Activated naive CD8-positive, alpha-beta T cell treated with anti-CD3 and anti-CD28 coated beads for 36 hours (primary cell): ENCODE measurements at places on chromosomes 12 and 14. TPM values are rescaled to one million over a fixed set of nuclear protein-coding genes. Genes with fewer than 3 reads are reported as not detected.

Gene PIWIL1
- total RNA-seq = not detected

Gene ANO4
- total RNA-seq = not detected

GRCh38 chr12:104358353-104359003 is 54.9 kb downstream of the EID3 start:
- no peak overlapping the region for H3K27ac ChIP-seq
- no peak overlapping the region for H3K4me3 ChIP-seq
- H3K27me3 ChIP-seq = no peaks in the 10 kb centered on the region
- peak; percentile 53 for DNase-seq

DNA sequence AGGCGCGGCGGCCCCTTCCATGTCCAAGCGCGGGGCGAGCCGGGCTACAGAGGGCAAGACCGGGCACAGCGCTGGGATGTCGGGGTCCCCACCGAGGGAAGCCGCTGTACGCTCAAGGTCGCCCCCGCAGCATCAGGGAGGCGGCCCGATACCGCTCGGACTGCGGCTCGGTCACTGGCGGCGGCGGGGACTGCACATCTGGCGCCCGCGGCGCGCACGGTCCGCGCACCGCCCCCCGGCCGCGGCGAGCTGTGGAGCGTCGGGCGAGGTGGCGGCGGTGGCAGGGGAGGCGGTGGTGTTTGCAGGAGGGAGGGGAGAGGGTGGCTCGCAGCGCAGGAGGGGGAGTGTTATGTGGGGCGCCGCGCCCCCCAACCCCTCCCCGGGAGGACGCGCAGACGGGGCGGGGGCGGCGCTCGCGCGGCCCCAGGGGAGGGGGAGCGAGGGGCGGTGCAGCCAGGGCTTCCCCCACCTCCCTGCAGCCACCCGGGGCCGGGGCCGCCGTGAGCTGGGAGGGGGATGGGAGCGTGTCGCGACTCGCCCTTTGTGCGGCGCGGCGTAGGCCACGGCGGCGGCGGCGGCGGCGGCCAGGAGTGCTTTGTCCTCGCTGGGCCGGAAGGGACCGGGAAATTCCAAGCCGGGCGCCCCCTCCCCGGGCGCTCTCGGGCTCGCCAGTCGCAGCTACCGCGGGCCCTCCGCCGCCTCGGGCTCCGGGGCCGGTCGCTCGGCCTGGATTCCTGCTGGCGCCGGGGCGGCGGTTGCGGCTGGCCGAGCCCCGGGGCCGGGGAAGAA is at the start of gene NUAK1:
Gene NUAK1, minus strand, starts transcription at position 322 of the 789 bp plus-strand sequence. Its CDS starts 301 bp downstream, at position 21.
- no peaks in the 10 kb centered on the region for H3K36me3 ChIP-seq
- H3K4me1 ChIP-seq = peaks cover 5% of the 10 kb centered on the region
- peak within 1 kb of the TSS; percentile 40 for H3K4me3 ChIP-seq

GRCh38 chr12:4978737-4979136 is 64.9 kb upstream of the KCNA5 start:
- H3K27me3 ChIP-seq = peaks cover 27% of the 10 kb centered on the region
- no peaks in the 10 kb centered on the region for H3K36me3 ChIP-seq

GRCh38 chr12:113506867-113507266 is 35.2 kb upstream of the LHX5 start:
- peaks cover 48% of the 10 kb centered on the region for H3K27me3 ChIP-seq
- no peaks in the 10 kb centered on the region for H3K36me3 ChIP-seq
- H3K27ac ChIP-seq = no peak overlapping the region
- H3K4me1 ChIP-seq = no peaks in the 10 kb centered on the region

DNA sequence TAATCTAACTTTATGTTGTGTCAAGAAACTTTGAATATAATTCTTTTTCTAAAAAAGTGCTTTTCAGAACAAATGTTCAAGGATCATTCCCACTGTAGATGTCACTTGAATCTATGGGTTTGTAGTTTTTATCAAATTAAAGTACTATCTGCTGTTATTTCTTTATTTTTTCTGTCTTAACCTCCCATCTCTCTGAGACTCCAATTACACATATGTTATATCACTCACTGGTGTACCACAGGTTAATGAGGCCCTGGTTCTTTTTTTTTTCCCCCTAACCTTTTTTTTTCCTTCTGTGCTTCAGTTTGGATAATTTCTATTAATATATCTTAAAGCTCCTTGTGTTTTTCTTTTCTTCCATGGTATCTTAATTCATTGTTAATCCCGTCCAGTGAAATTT is 279.9 kb upstream of the RGS6 start:
- no peak overlapping the region for H3K4me3 ChIP-seq
- peaks cover 67% of the 10 kb centered on the region for H3K36me3 ChIP-seq
- no peak for DNase-seq
- H3K27ac ChIP-seq = no peak overlapping the region

- H3K27me3 ChIP-seq = no peaks in the 10 kb centered on the region
- no peak for DNase-seq
- peaks cover 5% of the 10 kb centered on the region for H3K36me3 ChIP-seq
- no peak overlapping the region for H3K27ac ChIP-seq
Measured at GRCh38 chr14:66300886-66301285, 185.3 kb upstream of the CCDC196 start.

GRCh38 chr12:108495054-108495453 is 20.0 kb upstream of the FICD start:
- H3K27me3 ChIP-seq = peaks cover 17% of the 10 kb centered on the region
- H3K36me3 ChIP-seq = no peaks in the 10 kb centered on the region
